Right renal pelvis (tissue), 4 donors: ENCODE measurements at places on chromosomes 13 and 19. TPM values are rescaled to one million over a fixed set of nuclear protein-coding genes. Genes with fewer than 3 reads are reported as not detected.

Gene PTGIR
- polyA plus RNA-seq, result 2.3 TPM

Gene SIGLEC8
- polyA plus RNA-seq, result not detected

Gene OR7A5
- not detected for polyA plus RNA-seq

Gene PEAK3
- polyA plus RNA-seq, result not detected

Gene ADAT3
- polyA plus RNA-seq, result 2.1 TPM

Gene CD33
- polyA plus RNA-seq, result 1.6 TPM

Gene IZUMO1
- 0.44 TPM for polyA plus RNA-seq

Gene SYDE1
- 18.8 TPM for polyA plus RNA-seq

Gene ANKLE1
- 0.91 TPM for polyA plus RNA-seq

Gene THSD1
- polyA plus RNA-seq, result 7.0 TPM

DNA sequence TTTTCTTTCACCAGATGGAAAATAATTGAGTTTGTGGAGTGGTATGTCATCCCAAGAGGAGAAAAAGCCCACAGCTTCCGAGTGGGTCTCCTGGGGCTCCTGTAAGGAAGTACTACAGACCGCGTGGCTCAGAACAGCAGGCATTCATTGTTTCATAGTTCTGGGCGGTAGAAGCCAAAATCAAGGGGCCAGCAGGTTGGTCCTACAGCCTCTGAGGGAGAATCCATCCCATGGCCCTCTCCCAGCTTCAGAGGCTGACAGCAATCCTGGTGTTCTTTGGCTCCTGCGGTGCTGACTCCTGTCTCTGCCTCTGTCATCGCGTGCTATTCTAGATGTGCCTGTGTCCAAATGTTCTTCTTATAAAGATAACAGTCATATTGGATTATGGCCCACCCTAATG, 362.6 kb downstream of the FGF14 start:
- no peak for DNase-seq

DNA sequence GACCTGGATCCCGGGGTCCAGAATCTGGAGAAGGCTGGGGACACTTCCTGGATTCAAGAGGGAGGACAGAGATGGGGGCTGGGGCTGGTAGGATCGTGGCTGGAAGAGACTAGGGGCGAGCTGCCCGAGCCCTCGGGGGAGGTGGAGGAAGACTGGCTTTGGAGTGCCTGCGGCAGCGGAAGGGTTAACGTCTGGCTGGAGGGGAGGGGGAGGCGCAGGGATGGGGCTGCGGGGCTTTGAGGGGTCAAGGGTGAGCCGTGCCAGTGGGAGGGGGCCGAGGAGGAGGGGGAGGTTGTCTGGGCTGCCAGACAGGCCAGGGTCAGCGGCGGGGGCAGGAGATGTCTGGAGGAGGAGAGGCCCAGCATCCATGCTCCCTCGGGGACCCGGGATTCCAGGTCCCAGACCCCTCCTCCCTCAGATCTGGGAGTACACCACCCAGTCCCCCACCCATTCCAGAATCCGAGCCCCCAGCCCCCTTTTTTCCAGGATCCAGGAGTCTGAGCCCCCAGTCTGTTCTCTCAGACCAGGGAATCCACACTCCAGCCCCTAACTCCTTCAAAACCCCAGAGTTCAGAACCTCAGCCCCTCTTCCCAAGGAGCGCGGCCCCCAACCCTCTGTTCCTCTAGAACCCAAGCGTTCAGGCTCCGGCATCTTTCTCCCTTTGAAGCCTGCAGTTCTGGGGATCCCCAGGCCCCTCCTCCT, 3.2 kb upstream of the SPACA6 start:
- peak; percentile 61 for DNase-seq

DNA sequence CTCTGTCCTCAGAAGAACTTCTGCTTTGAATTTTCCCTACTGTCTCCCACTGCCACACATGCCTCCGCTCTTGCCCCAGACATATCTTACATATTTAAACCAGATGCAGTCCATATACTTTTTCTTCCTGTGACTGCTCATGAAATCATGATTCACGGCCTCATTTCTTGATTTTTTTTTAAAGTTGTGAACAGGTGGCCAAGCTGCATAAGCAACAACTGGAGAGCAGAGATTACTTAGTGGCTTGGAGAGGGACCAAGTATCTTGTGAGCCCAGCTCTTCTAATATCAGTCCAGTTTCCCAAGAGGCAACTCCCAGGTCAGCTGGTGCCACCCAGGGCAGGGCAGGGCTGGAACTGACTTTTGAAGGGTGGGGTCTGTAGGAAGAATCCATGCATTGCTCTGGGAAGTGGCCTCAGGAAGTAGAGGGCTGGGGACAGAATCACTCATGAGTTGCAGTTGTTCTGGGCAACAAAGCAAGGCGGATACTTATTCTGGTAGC, 152.4 kb downstream of the LMO7 start:
- no peak for DNase-seq

DNA sequence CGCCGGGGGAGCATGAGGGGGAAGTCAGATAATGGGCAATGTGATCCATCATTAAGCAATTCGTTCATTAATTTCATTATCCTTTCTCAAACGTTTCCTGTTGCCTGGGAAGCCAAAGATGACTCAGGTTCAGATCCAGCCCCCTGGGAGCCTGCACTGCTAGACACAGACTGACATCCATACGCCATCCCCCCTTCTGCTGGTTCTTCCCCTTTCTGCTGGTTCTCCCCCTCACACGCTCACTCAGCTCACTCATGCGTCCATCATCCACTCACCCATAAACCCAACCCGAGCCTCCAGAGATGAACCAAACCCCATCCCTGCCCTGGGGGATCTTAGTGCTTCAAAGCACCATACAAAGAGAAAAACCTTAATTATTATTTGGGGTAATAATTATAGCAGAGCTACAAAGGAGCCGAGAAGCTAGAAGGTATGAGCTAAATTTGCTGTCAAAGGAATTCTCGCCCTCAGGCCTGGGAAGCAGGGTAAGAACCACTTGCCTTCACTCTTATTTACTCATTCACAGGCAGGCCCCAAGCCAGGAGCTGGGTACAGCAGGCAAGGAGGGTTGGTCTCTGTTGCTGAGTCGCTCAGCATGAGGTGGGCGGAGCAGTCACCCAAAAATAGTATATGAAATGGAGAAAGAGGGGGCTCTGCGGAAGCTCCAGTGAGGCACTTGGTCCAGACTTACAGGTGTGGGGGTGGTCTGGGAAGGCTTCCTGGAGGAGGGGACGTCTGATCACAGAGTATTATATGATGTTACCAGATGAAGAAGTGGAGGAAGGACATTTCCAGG, 7.0 kb upstream of the ZNF444 start:
- DNase-seq, result no peak

GRCh38 chr13:96417939-96418685, 328.2 kb downstream of the HS6ST3 start:
- DNase-seq, result no peak

DNA sequence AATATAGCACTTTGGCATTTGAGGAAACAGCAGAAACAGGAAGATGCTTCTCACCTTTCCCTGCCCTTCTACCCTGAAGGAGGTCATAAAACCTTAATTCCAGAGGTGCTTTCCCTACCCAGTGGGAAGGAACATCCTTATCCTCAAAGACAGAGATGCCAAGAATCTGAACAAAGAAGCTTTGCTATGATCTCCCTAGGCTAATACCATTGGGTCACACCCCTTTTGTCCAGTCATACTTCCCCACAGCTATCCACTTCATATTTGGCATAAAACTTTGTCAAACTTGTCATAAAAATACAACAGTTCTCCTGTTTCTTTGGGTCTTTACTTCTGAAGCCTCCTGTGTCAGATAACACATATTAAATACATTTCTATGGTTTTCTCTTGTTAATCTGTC, 21.7 kb upstream of the RXFP2 start:
- DNase-seq, result no peak

DNA sequence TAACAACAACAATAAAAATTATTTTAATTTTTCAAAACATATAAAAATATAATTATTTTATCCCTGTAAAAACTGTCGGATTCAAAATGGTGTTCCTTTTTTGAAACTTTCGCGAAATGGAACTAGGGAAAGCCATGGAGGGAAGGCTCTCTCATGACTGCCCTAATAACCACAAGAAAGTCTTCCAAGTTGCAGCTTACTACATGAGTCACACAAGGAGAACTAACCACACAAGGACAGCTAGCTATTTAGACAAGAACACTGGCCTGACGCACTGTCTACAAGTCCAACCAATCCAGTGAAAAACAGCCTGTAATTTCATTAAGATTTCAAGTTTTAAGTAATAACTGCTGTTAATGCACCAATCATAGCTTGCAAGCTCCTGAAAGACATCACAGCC, 319.2 kb upstream of the PCDH9 start:
- no peak for DNase-seq

DNA sequence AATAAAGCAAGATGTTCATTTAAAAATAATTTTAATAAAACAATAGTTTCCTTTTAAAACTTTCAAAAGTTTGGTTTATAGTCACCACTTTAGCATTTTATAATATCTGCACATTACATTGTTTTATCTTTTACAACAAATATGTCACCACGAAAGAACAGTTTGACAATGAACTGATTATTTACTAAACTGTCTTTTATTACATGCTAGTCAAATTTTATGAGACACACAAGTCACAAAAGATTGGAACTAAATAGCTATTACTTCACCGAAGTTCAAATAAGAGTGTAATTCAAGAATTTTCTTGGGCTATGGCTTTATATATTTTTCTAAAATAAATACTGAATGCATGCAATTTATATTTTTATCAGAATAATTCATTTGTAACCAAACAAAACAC, 57.5 kb upstream of the EEF1AKMT1 start:
- no peak for DNase-seq

DNA sequence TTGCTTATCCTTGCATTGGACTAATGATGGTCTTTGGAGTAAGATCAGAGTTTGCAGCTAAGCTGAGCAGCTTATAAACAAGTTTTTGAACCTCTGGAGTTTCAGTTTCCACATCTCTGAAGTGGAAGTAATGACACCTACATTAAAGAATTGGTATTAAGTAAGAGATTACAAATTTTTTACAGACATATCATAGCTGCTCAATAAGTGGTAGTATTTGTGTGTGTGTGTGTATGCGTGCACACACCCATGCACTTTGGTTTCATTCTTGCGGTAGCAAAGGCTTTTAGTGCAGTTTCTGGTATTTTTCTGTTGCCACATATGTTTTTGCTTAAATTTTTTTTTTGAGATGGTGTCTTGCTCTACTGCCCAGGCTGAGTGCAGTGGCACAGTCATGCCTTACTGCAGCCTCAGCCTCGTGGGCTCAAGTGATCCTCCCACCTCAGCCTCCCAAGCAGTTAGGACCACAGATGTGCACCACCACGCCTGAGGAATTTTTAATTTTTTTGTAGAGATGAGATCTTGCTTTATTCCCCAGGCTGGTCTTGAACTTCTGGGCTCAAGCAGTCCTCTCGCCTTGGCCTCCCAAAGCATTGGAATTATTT, 4.5 kb downstream of the NAA16 start:
- DNase-seq, result no peak

- no peak for DNase-seq
These were observed 4.3 kb upstream of the PARP4 start for GRCh38 chr13:24516919-24517318.

DNA sequence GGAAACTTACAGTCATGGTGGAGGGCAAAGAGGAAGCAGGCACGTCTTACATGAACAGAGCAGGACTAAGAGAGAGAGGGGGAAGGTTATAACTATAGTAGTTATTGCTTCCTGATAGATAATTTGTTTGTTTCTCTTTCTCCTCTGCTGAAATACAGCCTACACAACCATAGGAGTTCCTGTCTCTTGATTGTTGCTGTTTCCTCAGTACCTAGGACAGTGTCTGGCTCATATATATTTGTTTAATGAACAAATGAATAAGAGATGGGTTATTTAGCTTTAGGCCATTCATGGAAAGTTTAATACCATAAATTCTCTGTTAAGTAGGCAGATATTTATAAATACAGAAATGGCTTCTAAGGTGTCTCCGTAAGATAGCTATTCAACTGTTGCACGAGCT, 95.2 kb downstream of the PCCA start:
- no peak for DNase-seq

DNA sequence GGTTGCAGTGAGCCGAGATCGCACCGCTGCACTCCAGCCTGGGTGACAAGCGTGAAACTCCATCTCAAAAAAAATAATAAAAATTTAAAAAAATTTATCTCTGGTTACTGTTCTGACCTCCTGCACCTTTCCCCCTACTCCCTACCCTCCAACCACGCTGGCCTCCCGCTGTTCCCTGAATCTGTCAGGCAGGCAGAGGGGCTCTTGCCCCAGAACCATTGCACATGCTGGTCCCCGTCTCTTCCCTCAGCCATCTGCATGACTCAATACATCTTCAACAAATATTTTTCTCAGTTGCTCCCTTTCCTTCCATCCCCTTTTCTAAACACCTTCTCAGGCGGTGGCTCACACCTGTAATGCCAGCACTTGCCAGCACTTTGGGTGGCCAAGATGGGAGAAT, 1.1 kb upstream of the FAM187B start:
- no peak for DNase-seq

GRCh38 chr19:33811246-33811645, 14.6 kb downstream of the KCTD15 start:
- no peak for DNase-seq

DNA sequence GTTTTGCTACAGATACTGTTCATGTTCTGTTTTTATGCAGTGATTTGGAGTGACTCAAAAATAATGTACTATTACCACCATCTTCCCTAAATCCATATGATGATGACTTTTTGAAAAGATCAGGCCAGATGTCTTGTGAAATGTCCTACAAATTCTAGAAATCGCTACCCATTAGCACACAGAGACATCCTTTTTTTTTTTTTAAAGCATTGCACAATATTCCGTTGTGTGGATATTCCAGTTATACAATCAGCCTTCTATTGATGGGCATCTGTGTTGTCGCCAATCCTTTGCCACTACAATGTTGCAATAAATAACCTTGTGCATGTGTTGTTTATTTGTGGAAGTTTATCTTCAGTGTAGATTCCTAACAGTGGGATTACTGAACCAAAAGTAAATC, 24.5 kb downstream of the ZDHHC20 start:
- DNase-seq, result no peak

- no peak for DNase-seq
These were observed 224.5 kb downstream of the DCLK1 start for GRCh38 chr13:35906636-35907035.

GRCh38 chr13:102645701-102646100, 48.9 kb downstream of the TPP2 start:
- DNase-seq, result no peak

- DNase-seq, result no peak
These were observed 30.1 kb downstream of the PIP5K1C start for GRCh38 chr19:3669947-3670795.

DNA sequence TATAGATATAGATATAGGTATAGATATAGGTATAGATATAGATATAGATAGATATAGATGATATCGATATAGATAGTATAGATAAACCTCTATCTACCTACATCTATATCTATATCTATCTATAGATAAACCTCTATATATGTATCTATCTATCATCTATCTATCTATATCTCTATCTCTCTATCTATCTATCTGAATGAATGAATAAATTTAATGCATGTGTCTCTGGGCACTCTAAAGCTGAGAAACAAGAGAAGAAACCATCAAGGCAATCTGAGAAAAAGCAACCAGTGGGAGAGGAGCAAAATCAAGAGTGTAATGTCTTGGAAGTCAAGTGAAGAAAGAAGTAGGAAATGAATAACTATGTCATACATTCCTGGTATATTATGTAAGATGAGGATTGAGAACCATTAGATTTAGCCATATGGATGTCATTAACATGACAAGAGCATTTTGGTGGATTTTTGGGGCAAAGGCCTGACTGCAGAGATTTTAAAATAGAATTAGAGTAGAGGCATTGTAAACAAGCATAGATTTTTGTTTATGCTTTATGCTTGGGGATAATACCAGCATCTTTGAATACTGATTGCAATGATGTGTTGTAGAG, 1262.7 kb upstream of the MIR17HG start:
- DNase-seq, result no peak
